NCI-H774 (cell line): ENCODE measurements at places on chromosomes 13 and 19.

DNA sequence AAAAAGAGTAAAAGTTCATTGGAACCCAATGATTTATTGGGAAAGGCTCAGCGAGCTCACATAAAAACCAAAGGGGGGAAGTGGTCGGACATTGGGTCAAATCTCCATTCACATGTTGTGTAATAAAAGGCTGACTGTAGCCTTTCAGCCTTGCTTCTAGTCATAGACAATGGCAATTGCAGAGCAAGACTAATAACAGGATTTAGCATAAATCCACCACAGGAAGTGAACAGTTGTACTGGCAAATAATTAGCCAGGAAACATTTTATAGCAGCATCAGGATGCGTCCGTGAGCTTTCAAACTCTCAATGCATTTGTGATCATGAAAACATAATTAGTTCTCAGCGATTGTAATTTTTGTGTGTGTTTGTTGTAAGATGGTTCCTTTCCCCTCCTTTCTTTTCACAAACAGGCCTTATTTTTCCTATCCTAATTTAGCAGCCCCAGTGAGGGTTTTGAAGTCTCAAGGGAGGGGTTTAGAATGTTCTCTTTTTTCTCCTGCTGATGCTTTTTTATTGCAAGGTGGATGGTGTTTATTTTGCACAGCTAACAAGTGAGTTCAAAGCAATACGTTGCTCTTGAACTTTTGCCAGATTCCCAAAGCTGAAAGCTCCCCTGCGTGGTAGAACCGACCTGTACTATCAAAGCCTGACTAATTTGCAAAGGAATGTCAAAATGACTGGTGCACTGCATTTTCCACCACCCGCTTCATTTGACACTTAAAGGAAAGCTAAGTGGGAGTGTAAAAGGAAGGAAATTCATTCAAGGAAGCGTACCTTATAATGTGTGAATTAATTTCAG lies 105.6 kb downstream of the SPRY2 start:
- no peak for DNase-seq

DNA sequence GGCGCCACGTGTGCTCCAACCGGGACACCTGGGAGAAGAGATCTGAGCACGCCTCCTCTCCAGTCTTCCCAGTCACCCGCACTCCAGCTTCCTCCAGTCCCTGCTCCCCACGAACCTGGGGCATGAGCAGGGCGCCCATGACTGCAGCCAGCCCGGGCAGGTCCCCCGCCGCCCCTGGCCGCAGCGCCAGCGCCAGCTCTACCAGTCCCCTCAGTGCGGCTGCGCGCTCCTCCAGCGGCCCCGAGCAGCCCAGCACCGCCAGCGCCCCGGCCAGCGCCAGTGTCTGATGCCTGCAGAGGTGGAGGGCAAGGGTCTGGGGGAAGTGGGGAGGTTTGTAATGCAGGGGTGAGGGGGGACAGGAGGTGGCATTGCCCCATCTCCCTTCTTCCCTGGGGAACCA lies 13.1 kb downstream of the SH2D3A start:
- no peak for DNase-seq

DNA sequence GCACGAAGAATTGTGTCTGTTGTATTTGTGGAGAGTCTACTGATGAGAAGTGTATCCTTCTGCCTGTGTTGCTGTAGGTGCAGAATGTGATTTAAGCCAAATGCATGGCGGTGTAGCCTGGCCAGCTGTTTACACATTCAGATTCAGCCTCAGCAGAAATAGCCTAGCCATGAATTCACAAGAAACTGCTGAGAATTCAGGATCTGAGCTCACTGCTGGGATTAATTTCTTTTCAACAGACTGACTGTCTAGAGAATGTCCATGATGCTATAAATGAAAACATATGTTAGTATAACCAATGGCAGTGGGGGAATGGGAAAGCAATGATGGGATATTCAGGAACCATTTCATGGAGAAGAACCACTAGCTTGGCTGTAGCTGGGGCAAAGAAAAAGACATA lies 77.4 kb upstream of the RNF113B start:
- DNase-seq, result no peak

GRCh38 chr13:66048888-66049287 lies 1181.2 kb downstream of the PCDH9 start:
- no peak for DNase-seq

GRCh38 chr19:7844405-7844804 lies 14.4 kb downstream of the EVI5L start:
- no peak for DNase-seq

DNA sequence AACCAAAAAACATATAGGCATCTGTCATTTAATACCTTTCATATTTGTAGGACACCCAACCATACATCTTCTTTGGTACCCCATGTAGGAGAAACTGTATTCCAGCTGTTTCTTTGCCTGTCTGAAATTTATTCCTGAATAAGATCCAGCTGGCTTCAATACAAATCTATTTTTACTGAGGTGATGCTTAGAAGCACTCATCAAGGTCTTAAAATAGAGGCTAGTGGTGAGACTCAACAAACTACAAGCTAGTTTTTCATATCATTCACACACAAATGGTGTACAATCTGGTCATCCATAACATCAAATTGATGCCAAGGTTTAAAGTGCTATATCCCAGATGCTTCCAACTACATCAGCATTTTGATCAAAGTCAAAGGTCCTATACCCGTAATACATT lies 1071.3 kb upstream of the MIR17HG start:
- DNase-seq, result no peak

- DNase-seq, result no peak
These were observed 352.9 kb downstream of the FOXO1 start for GRCh38 chr13:40313269-40314200.

GRCh38 chr13:60135344-60135743 lies 28.4 kb downstream of the DIAPH3 start:
- DNase-seq, result no peak

GRCh38 chr13:66219506-66219905 lies 1010.6 kb downstream of the PCDH9 start:
- DNase-seq, result no peak

DNA sequence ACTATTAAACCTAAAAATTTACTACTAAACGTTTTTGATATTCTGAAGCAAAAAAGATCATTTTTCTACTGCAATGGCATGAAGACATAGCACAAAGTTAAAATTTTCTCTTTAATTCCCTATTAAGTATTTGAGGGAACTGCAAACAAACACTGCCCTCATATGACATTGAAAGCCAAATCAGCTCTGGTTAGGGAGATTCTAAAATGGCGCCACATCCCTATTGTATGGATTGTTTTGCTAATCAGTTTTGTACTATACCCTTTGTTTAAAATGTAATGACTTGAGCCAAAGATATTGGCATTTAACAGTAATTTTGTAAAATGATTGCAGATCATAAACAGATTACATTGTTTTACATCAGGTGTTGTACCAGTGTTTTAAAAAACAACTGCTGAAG lies 65.8 kb downstream of the FLT1 start:
- DNase-seq, result no peak

DNA sequence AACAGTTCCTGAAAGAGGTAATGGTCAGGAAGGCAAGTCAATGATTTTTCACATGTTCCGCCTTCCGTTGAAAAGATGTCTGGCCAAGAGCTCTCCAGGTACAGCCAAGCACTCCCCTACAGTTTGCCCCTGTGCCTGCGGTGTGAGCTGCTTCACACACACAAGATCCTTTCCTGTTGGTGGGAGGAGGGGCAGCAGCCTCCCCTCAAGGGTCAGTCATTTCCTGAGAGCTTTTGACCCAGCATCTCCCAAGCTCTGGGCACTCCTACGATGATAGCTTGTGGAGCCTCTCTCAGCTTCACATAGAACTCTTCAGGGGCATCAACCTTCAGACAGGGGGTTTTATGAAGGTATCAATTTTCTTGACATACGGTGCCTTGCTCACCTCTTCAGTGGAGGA lies 86.9 kb downstream of the DOCK9 start:
- no peak for DNase-seq

- DNase-seq, result no peak
These were observed 64.2 kb upstream of the GTF2F2 start for GRCh38 chr13:45055902-45056648.

GRCh38 chr19:32866061-32866460 lies 3.5 kb downstream of the SLC7A9 start:
- DNase-seq, result no peak

DNA sequence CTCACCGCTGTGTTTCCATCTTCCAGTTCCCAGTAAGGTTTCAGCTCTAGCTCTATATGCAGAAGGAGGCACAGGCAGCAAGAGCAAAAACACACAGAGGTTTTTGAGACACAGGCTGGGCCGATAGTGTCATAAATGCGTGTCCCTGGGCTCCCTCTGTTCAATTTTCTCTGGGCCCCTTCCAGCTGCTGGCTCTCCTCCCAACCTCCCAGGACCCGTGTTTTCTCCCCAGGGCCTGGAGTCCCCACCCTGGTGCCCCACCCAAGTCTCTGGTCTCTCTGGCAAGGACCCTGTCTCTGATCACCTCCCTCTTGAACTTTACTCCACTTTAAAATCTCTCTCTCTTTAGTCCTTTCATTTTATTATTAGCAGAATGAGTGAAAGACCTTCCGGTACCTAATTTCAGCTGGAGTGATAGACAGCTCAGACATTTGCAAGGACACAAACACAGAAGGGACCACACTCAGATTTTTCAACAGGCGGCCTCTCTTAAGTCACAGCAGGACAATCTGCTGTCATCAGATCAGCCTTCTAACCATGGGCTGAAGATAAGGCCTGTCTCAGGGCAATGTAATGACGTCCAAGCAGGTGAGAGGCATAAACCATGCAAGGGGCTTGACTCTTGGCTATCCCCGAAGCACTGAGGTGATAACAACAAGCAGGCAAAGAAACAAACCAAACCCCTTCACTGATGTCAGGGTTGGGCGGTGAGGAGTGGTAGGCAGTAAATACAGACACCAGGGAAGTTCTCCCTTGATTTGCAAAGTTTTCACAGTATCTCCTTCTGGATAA lies 190.0 kb upstream of the IRS2 start:
- DNase-seq, result no peak
